Thymus (tissue), 14 donors: ENCODE measurements at places on chromosomes 4 and X. TPM values are rescaled to one million over a fixed set of nuclear protein-coding genes. Genes with fewer than 3 reads are reported as not detected.
A peak's percentile ranks its signal among the peaks of the same experiment; 100 is the strongest.

The DAPP1 gene
- polyA plus RNA-seq: 17.5 TPM

- DNase-seq: no peak
- peaks cover 22% of the 10 kb centered on the region for H3K36me3 ChIP-seq
- H3K4me1 ChIP-seq: peaks cover 23% of the 10 kb centered on the region
- H3K27ac ChIP-seq: no peak overlapping the region
- H3K27me3 ChIP-seq: peaks cover 12% of the 10 kb centered on the region
- H3K4me3 ChIP-seq: no peak overlapping the region
Measured at GRCh38 chrX:154021131-154021611, 1.5 kb upstream of the IRAK1 start.

The MXRA5 gene
- polyA plus RNA-seq: 2.1 TPM

DNA sequence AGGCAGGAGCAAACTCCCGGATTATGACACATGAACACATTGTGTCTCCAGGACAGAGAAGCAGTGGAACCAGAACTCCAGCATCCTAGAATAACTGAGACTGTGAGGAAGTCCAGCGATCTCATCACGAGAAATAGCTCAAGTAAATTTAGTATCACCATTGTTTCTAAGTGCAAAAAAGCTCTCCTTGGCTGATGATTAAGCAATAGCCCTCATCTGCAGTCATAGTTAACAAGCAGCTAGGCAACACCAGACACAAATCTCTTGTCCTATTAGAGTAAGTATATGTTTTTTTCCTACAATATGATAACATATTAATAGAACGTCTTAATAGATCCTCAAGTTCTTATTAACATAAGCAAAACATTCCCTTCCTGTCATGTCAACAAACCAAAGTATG is 2.4 kb upstream of the CFAP299 start:
- H3K27me3 ChIP-seq: peaks cover 2% of the 10 kb centered on the region
- no peak overlapping the region for H3K4me3 ChIP-seq
- DNase-seq: no peak
- no peak overlapping the region for H3K27ac ChIP-seq

- H3K27me3 ChIP-seq: no peaks in the 10 kb centered on the region
- H3K4me3 ChIP-seq: no peak overlapping the region
- H3K36me3 ChIP-seq: no peaks in the 10 kb centered on the region
- no peak for DNase-seq
- H3K27ac ChIP-seq: no peak overlapping the region
Measured at GRCh38 chr4:87946766-87947165, 28.7 kb upstream of the SPP1 start.

DNA sequence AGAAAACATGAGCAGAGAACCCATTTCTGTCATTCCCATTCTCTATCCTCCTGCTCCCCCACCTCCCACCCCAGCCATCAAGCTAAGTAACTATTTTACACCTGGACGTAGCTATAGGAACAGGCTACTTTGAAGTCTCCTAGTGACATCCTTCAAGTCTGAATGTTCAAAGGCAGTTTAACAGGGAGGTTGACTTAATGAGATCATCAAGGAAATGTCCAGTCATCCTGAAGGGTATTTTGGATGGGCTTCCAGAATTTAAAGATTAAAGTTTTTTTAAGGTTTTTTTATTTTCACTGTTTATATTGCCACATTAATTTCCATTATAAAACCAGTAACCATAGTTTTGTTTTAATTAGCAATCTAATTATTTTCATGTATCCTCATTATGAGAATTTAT is 41.1 kb downstream of the HPF1 start:
- no peaks in the 10 kb centered on the region for H3K4me1 ChIP-seq
- H3K27ac ChIP-seq: no peak overlapping the region
- peaks cover 22% of the 10 kb centered on the region for H3K36me3 ChIP-seq
- no peak for DNase-seq

GRCh38 chr4:100461807-100462605 is 55.8 kb downstream of the EMCN start:
- H3K27ac ChIP-seq: no peak overlapping the region
- no peak overlapping the region for H3K4me3 ChIP-seq
- DNase-seq: no peak
- no peaks in the 10 kb centered on the region for H3K27me3 ChIP-seq

- no peak overlapping the region for H3K4me3 ChIP-seq
- no peak overlapping the region for H3K27ac ChIP-seq
- no peak for DNase-seq
- no peaks in the 10 kb centered on the region for H3K27me3 ChIP-seq
- H3K36me3 ChIP-seq: peaks cover 5% of the 10 kb centered on the region
Measured at GRCh38 chr4:122346036-122346435, 32.8 kb upstream of the ADAD1 start.

DNA sequence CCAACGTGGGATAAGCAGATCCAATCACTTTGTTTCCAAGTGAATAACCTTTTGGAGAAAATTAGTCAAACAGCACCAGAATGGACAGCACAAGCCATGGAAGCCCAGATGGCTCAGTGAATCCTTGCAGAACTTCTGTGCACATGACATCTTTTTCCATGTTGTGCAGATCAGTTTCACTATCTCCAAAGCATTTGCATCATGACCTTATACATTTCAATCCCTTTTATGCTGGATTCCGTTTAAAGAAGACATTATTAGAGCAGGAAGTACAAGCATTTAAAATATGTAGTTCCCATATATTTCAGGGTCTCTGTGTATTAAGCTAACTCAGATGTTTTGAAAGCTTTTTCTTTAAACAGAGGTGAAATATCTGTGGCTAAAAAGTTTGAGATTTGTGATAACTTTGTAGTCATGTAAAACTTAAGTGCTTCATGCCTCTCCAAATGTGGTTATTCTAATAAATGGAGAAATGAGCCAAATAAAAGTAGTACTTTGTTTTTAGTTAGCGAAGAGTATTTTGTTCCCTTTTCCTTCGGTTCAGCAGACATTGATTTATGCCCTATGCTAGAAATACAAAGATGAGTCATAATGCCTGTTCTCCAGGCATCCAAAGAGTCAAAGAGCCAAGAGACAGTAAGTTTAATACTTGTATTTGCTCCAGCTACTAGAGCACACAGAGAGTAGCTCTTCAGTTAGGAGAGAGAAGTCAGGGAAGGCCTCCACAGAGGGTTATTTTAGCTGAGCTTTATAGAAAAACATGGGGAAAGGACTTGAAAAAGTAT is 39.0 kb downstream of the PLAC8 start:
- no peaks in the 10 kb centered on the region for H3K4me1 ChIP-seq
- H3K27me3 ChIP-seq: no peaks in the 10 kb centered on the region
- H3K27ac ChIP-seq: no peak overlapping the region
- H3K36me3 ChIP-seq: peaks cover 18% of the 10 kb centered on the region
- DNase-seq: no peak

The RHOH gene
- 71.2 TPM for polyA plus RNA-seq

DNA sequence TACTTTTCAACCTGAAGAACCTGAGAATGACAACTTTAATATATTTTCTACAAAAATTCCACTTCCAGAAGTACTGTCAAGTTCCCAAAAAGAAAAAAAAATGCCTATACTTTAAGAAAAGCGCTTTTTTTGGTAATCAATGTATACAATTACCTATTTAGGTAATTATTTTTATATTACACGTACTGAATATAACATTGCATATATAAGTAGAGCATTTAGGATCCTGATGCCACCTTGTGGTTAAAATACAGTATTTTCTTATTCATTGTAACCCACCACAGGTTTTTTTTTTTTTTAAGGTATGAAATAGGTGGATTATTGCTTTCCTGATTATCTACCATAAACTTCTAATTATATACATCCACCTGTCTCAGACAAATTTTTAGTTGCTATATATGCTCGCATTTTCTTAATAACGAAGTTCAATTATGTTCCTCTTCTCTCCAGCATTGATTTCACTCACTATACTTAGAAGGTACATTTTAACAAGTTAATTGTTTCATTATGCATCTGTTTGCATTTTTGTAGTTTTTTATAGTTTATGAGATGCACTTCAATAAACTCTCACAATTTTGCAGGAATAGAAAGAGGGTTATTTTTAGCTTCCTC is 5.2 kb downstream of the MAP9 start:
- H3K36me3 ChIP-seq: no peaks in the 10 kb centered on the region
- H3K27ac ChIP-seq: no peak overlapping the region
- no peaks in the 10 kb centered on the region for H3K27me3 ChIP-seq
- no peaks in the 10 kb centered on the region for H3K4me1 ChIP-seq
- H3K4me3 ChIP-seq: no peak overlapping the region
- DNase-seq: no peak

GRCh38 chrX:24575496-24575895 is 71.7 kb downstream of the PCYT1B start:
- no peak overlapping the region for H3K27ac ChIP-seq
- no peaks in the 10 kb centered on the region for H3K27me3 ChIP-seq

DNA sequence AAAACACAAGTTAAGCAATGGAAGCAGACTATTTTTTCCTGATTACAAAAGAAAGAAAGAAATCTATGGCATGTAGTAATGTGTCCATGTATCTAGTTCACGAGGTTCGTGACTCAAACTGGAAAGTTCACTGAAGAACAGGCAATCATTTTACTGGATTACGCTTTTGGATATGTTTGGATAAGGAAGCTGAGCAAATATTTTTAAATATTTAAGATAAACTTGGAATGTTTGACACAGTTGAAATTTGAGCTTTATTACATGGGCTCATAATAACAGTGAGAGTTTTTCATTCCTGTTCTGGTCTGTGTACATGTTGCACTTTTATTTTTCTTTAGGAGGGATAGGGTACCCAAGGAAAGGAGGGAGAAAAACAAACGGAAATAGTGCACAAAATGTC is 244.2 kb upstream of the GK2 start:
- H3K36me3 ChIP-seq: no peaks in the 10 kb centered on the region
- no peak overlapping the region for H3K27ac ChIP-seq
- H3K4me3 ChIP-seq: no peak overlapping the region
- no peaks in the 10 kb centered on the region for H3K4me1 ChIP-seq
- DNase-seq: no peak

GRCh38 chrX:70769659-70770227 is 138.8 kb downstream of the TEX11 start:
- H3K4me3 ChIP-seq: no peak overlapping the region
- no peaks in the 10 kb centered on the region for H3K27me3 ChIP-seq
- no peak overlapping the region for H3K27ac ChIP-seq
- no peaks in the 10 kb centered on the region for H3K36me3 ChIP-seq

- no peak overlapping the region for H3K27ac ChIP-seq
- no peak for DNase-seq
- peaks cover 15% of the 10 kb centered on the region for H3K27me3 ChIP-seq
- no peak overlapping the region for H3K4me3 ChIP-seq
Measured at GRCh38 chr4:6568689-6569332, 6.2 kb upstream of the MAN2B2 start.

The SH3TC1 gene
- 114 TPM for polyA plus RNA-seq

DNA sequence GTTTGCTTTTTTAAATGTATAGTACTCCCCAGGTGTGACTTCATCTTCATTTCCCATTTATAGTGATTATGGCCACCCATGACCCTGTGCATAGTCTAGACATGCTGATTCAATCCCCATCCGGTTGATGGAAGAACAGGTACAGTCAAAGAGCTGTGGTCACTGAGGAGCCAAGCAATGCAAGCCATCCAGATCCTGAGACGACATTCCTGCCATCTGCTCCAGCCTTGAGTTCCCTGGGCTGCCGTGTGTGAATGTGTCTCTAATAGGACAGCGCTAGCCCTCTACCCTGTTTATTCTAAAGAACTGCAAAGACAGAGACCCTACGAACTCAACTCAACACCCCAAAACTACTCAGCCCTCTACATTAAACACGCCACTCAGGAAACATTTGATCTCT is 1.7 kb downstream of the KCNIP4 start:
- H3K4me3 ChIP-seq: no peak overlapping the region
- no peaks in the 10 kb centered on the region for H3K36me3 ChIP-seq
- H3K27me3 ChIP-seq: peaks cover 17% of the 10 kb centered on the region
- peaks cover 3% of the 10 kb centered on the region for H3K4me1 ChIP-seq

DNA sequence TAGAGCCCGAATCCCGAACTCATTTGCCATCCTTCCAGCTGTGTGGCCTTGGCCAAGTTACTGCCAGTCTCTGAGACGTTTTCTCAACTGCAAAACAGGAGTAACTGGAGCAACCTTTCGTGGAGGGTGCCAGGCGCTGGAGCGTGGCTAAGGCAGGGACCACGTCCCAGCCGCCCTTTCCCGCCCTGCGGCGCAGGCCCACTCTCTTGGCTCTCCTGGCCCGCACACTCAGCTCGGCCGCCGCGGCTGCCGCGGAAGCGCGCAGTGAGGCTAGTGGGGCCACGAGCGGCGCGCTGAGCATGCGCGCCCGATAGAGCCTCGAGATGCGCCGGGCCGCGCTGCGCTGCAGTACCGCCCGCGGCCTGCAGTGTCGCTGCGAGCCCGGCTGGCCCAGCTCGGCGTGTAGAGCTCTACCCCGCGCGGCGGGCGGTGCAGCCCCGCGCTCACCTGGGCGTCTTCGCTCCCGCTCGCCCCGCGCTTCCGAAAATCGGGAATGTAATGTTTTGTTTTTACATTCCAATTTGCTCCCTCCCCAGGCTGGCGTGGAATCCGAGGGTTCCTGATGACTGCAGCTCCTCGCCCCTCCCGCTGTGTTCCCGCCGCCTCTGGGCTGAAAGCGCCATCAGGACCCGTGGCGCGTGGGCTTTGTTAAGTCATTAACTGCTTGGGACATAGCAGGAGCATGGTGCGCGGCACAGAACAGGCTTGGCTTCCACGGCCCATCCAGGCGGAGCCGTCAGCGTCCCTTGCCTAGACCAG is 4.0 kb upstream of the ZNF518B start:
- peak overlapping the region; percentile 20 for H3K4me3 ChIP-seq
- H3K27ac ChIP-seq: no peak overlapping the region
- H3K4me1 ChIP-seq: peaks cover 23% of the 10 kb centered on the region
- no peaks in the 10 kb centered on the region for H3K36me3 ChIP-seq
- H3K27me3 ChIP-seq: peaks cover 66% of the 10 kb centered on the region
- DNase-seq: peak; percentile 87

DNA sequence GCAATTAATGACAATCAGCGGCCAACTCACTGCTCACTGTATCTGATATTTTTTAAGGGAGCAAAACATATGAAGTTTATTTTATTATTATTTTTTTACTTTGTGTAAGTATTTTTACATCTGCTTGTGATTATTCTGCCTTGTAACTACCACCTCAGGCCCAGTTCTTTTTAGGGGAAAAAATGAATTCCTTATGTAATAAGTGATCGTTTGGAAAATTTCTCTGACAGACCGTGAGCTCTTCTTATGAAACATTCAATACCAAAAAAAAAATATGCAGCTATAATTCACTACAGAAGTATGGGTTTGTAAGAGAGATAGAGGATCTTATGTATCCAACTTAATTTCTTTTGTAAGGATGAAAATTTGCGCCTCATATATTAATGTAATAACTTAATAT is 33.5 kb upstream of the STOX2 start:
- H3K27ac ChIP-seq: no peak overlapping the region
- H3K4me3 ChIP-seq: no peak overlapping the region
- H3K4me1 ChIP-seq: no peaks in the 10 kb centered on the region
- H3K27me3 ChIP-seq: no peaks in the 10 kb centered on the region
- no peaks in the 10 kb centered on the region for H3K36me3 ChIP-seq

- H3K36me3 ChIP-seq: no peaks in the 10 kb centered on the region
- H3K4me1 ChIP-seq: no peaks in the 10 kb centered on the region
- H3K4me3 ChIP-seq: no peak overlapping the region
- no peaks in the 10 kb centered on the region for H3K27me3 ChIP-seq
Measured at GRCh38 chrX:17590892-17591740, 146.2 kb upstream of the SCML1 start.

The HSD17B11 gene
- 59.9 TPM for polyA plus RNA-seq
